Brain (organoid and tissue), 16 donors: ENCODE measurements at places on chromosomes 13 and 19.
A peak's percentile ranks its signal among the peaks of the same experiment; 100 is the strongest.

DNA sequence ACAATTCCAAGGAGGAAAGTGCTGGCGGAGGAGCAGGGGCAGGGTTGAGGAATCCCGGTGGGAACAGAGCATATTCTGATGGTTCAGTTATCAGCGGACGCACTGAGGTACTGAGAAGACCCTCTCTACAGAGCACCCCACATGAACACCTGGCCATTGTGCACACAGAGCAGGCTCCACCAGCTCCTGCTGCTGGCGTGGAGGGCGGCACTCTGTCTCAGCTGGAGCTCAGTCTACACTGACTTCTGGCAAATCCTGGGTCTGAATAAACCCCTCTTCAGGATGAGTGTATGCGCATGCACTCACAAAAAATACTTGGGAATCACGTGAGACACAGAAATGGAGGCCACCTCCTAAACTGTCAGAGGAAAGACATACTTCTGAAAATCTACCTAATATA is 114.4 kb upstream of the IRS2 start:
- DNase-seq = no peak

GRCh38 chr13:65497265-65497664 is 1732.9 kb downstream of the PCDH9 start:
- no peak for DNase-seq

DNA sequence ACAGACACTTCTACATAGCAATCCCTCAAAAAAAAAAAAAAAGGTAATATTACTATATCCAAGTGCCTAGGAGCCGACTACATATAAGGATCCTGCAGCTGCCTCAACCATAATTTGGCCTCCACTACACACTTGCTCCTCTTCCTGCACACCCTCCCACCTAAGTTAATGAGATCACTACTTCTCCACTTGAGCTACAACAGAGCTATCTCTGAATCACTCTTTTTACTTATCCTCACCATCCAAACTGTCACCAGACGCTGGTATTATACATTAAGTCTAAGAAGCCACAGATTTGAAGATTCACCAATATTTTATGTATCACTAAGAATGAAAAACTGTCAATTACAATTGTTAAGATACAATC is 8.3 kb downstream of the OBI1 start:
- DNase-seq = no peak

- no peak for DNase-seq
Measured at GRCh38 chr19:18704971-18705370, 21.5 kb downstream of the CRTC1 start.

DNA sequence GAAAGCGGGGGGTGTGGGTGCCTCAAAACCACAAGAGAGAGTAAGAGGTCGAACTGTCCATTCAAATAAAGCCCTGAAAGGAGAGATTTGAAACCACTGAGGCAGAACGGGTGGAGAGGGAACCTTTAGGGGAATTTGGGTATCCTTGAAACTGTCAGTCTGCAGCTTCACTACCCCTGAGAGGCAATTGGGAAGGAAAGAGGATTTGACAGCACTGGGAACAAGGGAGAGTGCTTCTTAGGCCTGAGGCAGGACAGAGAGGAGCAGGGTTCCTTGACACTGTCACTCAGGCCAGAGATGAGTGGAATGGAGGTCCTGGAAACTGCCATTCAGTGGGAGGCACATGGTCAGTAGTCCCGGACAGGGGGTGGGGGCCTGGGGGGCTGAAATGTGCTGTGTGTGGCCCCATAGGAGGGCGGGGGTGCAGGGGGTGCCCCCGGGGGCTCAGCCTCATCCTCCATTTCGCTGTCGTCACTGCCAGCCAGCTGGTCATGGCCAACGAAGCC is 5.0 kb downstream of the GFY start:
- no peak for DNase-seq

DNA sequence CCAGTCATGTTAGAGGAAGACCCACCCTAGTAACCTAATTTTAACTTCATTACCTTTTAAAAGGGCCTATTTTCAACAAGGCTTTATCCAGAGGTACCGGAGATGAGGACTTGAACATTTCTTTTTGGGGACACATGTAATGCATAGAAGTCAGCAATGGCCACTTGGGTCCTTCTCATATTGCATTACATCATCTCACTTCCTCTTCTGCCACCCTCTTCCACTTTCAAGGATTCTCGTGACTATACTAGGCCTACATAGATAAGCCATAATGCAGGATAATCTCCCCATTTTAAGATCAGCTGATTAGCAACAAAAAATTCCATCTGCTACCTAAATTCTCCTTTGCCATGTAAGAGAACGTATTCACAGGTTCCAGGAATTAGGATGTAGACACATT is 557.2 kb downstream of the KCTD12 start:
- DNase-seq = no peak

DNA sequence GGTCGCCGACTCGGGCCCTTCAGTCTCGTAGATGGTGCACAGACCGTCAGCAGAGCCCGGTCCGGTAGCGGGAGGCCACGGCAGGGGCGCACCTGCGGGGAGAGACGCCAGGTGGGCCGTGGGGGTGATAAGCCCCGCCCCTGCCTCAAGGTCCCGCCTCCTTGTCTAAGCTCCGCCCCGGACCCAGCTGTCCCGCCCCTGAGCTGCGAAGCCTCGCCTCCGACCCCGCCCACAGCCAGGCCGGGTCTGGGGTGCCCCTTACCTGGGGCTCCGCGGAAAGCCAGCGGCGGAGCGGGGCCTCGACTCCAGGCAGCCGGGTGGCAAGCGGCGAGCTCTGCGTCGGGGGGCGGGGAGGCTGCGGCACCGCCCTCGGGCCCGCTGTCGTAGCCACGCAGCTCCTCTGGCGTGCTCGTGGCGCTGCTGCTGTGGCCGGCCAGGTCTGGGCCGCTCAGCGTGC is 4.7 kb downstream of the PRR36 start:
- DNase-seq = peak; percentile 54

DNA sequence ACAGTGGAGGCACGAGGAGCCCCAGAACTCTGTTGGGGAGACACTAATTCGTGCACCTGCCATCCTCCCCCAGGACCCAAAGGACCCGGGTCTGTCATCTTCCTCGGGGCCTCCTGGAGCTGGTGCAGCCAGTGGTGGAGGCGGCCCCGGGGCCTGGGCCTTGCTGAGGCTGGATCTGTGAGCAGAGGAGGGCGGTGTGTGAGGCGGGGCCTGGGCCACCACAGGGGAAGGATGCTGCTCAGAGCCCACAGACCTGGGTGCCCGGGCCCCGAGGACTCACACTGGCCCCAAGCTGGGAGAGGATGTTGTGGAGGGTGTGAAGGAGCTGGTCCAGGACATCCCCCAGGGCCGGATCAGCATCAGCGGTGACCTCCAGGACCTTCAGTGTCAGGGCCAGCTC is 8.3 kb downstream of the IFNL3 start:
- DNase-seq = no peak

DNA sequence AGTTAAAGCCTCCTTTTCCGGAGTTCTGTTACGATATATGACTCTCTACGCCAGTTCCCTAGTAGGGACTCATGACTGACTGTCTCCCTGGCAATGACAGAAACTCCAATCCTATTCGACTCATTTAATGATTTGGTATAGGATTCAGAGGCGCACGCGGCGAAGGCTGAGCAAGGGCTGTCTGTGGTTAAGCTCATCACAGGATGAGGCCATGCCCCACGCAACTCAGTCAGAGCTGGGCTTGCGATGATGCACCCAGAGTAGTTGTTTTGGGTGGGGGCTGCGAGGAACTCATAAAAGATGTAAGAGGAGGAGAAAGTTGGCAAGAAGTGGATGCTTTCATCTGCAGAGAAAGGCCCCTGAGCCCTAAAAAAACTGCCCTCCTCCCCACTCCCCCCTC is 468 bp upstream of the SERTM1 start:
- peak; percentile 6 for DNase-seq

- DNase-seq = no peak
Measured at GRCh38 chr19:5369962-5370367, 29.4 kb upstream of the PTPRS start.

GRCh38 chr13:49922301-49922700 is 13.8 kb downstream of the SPRYD7 start:
- DNase-seq = no peak

DNA sequence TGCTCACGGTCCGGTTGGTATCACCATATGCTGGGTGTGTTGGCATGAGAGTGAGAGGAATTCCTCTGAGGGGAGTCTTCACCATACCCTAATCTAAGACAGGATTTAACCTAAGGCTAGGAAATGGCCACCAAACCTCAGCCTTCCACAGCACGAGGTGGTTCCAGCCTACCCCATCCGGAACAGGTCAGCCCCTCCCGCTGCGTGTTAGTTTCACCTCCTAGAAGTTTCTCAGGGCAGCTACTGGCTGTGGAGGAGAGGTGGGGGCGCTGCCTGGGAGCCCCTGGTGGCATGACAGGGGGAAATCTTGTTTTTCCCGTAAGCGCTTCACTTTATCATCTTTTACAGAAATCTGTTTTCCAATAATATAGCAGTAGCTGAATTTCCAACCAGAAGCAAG is 55.1 kb downstream of the RGCC start:
- DNase-seq = no peak

DNA sequence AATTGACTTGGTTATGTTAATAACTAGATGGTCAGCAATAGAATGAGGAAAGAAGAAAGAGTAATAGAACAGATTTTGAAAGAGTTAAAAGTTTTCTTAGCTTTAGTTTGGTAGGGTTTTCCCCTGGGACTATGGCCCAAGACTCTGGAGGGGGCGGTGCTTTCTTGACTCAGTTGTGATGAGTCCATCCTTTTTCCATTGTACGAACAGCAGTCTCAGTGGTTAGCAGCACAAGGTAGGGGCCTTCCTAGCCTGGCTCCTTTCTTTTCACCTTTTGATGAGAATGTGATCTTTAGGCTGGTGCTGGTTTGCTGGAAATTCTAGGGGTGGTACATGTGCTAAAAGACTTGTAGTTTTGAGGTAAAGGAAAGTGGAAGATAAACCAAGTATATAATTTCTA is 38.8 kb downstream of the ZNF506 start:
- no peak for DNase-seq

DNA sequence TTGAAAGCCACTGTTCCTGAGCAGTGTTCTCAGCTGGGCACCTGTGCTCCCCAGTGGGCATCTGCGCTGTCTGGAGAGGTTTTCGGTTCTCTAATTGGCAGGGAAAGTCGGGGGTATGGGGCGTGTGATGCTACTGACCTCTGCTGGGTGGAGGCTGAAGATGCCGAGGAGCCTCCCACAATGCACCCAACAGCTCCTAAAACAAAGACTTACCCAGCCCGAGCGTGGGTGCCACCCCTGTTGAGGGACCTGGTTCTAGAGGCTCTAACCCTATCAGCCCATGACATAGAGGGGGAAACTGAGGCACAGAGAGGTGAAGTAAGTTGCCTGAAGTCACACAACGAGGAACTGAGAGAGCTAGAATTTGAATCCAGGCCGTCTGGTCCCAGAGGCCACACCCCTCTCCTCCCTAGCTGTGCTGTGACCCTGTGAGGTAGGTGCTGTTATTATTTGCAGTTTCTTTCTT is 2.3 kb downstream of the SPACA4 start:
- peak; percentile 60 for DNase-seq

- no peak for DNase-seq
Measured at GRCh38 chr19:806815-807421, 9.7 kb downstream of the PTBP1 start.

DNA sequence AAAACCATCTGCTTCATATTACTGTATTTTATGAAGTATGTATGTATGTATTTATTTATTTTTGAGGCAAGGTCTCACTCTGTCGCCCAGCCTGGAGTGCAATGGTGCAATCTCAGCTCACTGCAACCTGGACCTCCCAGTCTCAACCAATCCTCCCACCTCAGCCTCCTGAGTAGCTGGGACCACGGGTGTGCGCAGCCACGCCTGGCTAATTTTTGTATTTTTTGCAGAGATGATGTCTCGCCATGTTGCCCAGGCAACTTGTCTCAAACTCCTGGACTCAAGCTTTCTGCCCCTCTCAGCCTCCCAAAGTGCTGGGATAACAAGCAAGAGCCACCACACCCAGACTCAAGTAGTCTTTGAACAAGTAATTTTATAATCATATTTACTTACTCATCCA is 5.5 kb downstream of the KATNAL1 start:
- no peak for DNase-seq

GRCh38 chr13:83184819-83185218 is 697.5 kb downstream of the SLITRK1 start:
- no peak for DNase-seq
